ENCODE measurements at places on chromosomes 5 and 9. TPM values are rescaled to one million over a fixed set of nuclear protein-coding genes. Genes with fewer than 3 reads are reported as not detected.

The OR1N2 gene
- not detected for total RNA-seq

The ZFR gene
- total RNA-seq: 53.5 TPM

The RASGRF2 gene
- total RNA-seq: 17.3 TPM

The THBS4 gene
- total RNA-seq: not detected

DNA sequence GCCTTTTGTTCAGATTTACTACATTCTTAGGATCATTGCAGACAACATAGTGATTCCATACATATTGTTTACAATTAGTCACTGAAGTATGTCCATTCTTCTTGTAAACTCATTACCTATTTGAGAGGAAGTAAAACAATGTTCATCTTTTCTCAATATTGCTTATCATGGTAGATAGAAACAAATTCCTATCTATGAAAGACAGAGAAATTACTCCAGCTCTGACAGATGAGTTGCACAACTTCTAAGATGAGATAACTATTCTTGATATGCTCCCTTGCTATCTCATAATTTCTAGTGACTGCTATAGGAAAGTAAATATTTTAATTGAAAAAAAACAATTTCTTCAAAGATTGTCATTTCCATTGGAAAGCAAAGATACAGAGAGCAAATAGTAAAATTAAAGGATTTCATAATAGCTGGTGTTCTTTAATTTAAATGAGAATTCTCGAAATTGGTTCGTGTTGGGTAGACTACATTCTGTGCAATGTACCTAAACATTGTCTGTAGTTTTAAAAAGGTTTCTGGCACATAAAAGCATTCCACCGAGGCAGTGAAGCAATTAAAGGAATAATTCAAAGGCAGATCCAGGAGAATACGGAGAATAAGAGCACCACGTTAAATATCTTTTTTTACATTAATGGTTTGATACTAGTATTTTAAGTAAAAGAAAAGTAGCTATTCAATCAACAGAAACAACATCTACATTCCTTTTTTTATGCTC lies 1029.1 kb upstream of the ACO1 start:
- no peak for DNase-seq
- no peaks in the 10 kb centered on the region for H3K4me1 ChIP-seq
- H3K36me3 ChIP-seq: no peaks in the 10 kb centered on the region

- DNase-seq: peak; percentile 83
- H3K4me3 ChIP-seq: no peak overlapping the region
- no peak overlapping the region for H3K27ac ChIP-seq
- H3K4me1 ChIP-seq: no peaks in the 10 kb centered on the region
- no peaks in the 10 kb centered on the region for H3K36me3 ChIP-seq
- no peaks in the 10 kb centered on the region for H3K27me3 ChIP-seq
Observed at GRCh38 chr9:132268725-132269352, 85.9 kb downstream of the SETX start.

GRCh38 chr5:157115012-157115411 lies 6.2 kb upstream of the HAVCR2 start:
- no peaks in the 10 kb centered on the region for H3K4me1 ChIP-seq
- DNase-seq: no peak
- H3K36me3 ChIP-seq: no peaks in the 10 kb centered on the region
- no peaks in the 10 kb centered on the region for H3K27me3 ChIP-seq
- H3K4me3 ChIP-seq: no peak overlapping the region

DNA sequence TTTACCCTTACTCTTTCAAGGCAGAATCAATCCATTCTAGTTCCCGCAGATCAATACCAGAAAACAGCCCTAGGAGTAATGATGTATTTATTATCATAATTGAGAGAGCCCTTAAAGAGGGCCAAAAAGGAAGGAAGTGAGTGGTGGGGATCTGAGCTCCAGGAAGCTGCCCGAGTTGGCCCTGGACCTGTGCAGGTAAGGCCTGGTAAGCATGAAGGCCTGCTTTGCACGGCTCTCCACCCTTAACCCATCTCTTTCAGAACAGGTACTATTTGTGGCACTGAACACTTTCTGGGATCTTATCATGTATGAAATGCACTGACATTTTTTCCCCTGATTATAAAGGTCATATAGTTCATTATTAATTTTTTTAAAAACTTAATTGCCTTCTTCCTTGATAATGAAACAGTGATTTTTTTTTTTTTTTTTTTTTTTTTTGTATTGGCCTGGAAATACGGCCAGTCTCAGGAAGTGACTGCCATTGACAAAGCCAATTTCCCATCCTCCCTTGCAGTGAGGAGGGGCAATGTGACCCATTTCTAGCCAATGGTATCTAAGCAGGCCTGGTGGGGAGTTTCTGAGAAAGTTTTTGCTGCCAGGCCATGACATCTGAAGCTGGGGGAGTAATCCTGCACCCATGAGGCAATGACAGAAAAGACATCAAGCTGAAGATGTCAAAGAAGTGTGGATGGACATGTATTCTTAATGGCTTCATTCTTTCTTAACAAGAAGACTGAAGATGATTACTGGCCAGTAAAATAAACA lies 6.3 kb upstream of the MVB12B start:
- H3K27me3 ChIP-seq: no peaks in the 10 kb centered on the region
- no peak for DNase-seq
- no peak overlapping the region for H3K27ac ChIP-seq

DNA sequence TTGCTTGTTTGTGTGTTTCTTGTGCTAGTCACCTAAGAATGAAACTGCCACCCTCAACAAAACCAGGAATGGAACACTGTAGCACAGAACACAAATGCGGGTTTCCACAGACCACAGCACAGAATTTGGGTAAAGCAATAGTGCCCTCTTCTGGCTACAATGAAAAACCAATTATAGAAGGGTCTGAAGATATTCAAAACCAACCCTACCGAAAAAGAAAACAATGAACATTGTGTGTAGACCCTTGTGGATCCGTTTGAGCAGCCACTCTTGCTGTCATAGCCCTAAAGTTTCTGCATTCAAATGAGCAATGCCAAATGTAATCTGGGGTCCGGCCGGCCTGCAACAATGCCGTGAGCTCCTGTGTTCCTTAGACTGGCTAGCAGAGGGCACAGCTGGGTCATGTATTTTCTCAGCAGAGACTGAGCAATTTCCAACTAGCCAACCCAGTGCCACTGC lies 8.3 kb upstream of the ENC1 start:
- no peak for DNase-seq
- H3K27me3 ChIP-seq: no peaks in the 10 kb centered on the region
- H3K4me1 ChIP-seq: no peaks in the 10 kb centered on the region
- H3K36me3 ChIP-seq: no peaks in the 10 kb centered on the region

DNA sequence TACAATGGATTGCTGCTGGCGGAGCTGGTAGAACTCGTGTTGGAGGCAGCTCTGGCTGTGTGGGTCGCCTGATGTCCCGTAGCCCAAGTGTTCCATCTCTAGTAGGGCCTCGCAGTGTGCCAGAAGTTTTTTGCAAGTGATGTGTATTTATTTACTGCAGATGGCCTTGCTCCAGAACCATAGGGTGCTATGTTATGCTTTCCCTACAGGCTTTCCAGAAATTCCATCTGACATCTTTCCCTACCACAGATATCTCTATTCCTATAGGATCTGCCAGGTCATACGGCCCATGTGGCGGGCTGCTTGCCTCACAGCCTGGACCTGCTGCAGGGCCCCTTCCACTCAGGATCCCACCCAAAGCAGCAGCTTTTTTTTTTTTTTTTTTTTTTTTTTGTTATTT lies 16.9 kb downstream of the ADAMTSL2 start:
- H3K27ac ChIP-seq: no peak overlapping the region
- no peaks in the 10 kb centered on the region for H3K36me3 ChIP-seq
- DNase-seq: no peak
- no peak overlapping the region for H3K4me3 ChIP-seq

- H3K4me3 ChIP-seq: no peak overlapping the region
- DNase-seq: peak; percentile 24
- no peaks in the 10 kb centered on the region for H3K36me3 ChIP-seq
- no peaks in the 10 kb centered on the region for H3K4me1 ChIP-seq
- H3K27ac ChIP-seq: no peak overlapping the region
- H3K27me3 ChIP-seq: no peaks in the 10 kb centered on the region
Observed at GRCh38 chr5:176888016-176888864, 10.9 kb downstream of the HK3 start.

DNA sequence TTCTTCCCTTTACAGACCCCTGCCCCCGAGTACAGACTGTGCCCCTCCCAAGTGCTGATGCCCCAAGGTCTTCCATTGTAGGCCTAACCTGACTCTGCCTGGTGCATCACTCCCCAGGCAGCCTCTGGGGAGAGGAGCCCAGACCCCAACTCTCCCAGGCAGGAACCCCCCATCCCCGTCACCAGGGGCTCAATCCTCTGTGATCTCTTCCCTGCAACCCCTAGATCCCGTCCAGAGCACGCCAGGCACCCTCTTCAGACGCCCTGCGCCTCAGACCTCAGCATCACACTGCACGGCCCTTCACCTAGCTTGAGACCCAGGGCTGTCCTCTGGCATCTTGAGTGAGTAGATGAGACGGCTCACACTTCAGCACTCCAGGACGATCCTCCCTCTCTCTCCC lies 6.4 kb upstream of the EGR1 start:
- H3K27ac ChIP-seq: peak overlapping the region; percentile 71
- peaks cover 14% of the 10 kb centered on the region for H3K4me1 ChIP-seq
- no peaks in the 10 kb centered on the region for H3K36me3 ChIP-seq
- no peak for DNase-seq
- no peak overlapping the region for H3K4me3 ChIP-seq
- H3K27me3 ChIP-seq: no peaks in the 10 kb centered on the region

DNA sequence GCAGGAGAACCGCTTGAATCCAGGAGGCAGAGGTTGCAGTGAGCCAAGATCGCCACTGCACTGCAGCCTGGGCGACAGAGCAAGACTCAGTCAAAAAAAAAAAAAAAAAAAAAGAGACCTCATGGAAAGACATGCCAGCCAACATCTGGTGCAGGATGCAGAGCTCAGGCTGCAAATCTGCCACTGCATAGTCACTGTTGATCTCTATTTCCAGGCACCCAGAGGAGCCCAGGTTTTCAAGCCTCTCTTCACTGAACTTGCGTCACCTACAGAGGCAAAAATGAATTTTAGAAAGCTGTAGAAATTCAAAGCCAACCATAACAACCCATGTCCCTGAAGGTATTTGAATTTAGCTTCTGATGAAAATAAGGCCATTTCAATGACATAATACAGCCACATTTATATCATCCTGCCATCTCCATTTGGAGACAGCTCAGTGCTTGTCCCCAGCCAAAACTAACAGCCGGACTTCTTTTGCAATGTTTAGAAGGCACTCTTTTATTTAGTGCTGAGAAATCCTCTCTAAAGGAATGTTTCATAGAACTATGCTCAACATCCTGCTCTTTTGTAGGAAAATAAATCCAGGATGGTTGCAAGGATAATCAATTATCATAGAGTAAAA lies 113.3 kb downstream of the SNX18 start:
- H3K36me3 ChIP-seq: no peaks in the 10 kb centered on the region
- H3K27ac ChIP-seq: no peak overlapping the region
- no peak for DNase-seq
- no peak overlapping the region for H3K4me3 ChIP-seq

DNA sequence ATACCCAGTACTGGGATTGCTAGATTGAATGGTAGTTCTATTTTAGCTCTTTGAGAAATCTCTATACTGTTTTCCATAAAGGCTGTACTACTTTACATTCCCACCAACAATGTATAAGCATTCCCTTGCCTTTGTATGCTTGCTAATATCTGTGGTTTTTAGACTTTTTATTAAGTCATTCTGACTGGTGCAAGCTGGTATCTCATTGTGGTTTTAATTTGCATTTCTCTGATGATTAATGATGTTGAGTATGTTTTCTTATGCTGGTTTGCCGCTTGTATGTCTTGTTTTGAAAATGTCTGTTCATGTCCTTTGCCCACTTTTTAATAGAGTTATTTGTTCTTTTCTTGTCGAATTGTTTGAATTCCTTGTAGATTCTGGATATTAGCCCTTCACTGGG lies 512.7 kb upstream of the PAPPA start:
- H3K27me3 ChIP-seq: no peaks in the 10 kb centered on the region
- DNase-seq: no peak
- H3K27ac ChIP-seq: no peak overlapping the region
- H3K4me3 ChIP-seq: no peak overlapping the region
- no peaks in the 10 kb centered on the region for H3K36me3 ChIP-seq

GRCh38 chr9:134678666-134679443 lies 37.3 kb downstream of the COL5A1 start:
- no peak overlapping the region for H3K27ac ChIP-seq
- H3K36me3 ChIP-seq: no peaks in the 10 kb centered on the region
- H3K4me3 ChIP-seq: no peak overlapping the region
- H3K4me1 ChIP-seq: no peaks in the 10 kb centered on the region

DNA sequence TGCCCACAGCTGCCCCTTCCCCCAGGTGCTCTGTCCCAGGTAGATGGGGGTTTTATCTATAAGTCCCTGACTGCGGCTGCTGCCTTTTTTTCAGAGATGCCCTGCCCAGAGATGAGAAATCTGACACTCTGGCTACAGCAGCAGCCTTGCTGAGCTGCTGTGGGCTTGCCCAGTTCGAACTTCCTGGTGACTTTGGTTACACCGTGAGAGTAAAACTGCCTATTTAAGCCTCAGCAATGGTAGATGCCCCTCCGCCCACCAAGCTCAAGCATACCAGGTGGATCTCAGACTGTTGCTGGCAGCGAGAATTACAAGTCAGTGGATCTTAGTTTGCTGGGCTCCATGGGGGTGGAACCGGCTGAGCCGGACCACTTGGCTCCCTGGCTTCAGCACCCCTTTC lies 56.8 kb downstream of the MINAR2 start:
- H3K36me3 ChIP-seq: no peaks in the 10 kb centered on the region
- DNase-seq: no peak
- no peak overlapping the region for H3K4me3 ChIP-seq
- no peaks in the 10 kb centered on the region for H3K4me1 ChIP-seq
- no peaks in the 10 kb centered on the region for H3K27me3 ChIP-seq
- H3K27ac ChIP-seq: no peak overlapping the region

GRCh38 chr5:153432583-153432982 lies 57.9 kb upstream of the GRIA1 start:
- no peaks in the 10 kb centered on the region for H3K4me1 ChIP-seq
- DNase-seq: no peak
- no peak overlapping the region for H3K27ac ChIP-seq
- H3K4me3 ChIP-seq: no peak overlapping the region

- no peak for DNase-seq
- no peak overlapping the region for H3K4me3 ChIP-seq
- no peaks in the 10 kb centered on the region for H3K36me3 ChIP-seq
- H3K27ac ChIP-seq: peak overlapping the region; percentile 67
- H3K4me1 ChIP-seq: no peaks in the 10 kb centered on the region
Observed at GRCh38 chr9:90169490-90169889, 473.1 kb downstream of the DIRAS2 start.

- H3K4me3 ChIP-seq: no peak overlapping the region
- no peaks in the 10 kb centered on the region for H3K27me3 ChIP-seq
- no peaks in the 10 kb centered on the region for H3K4me1 ChIP-seq
- DNase-seq: no peak
- no peak overlapping the region for H3K27ac ChIP-seq
- H3K36me3 ChIP-seq: no peaks in the 10 kb centered on the region
Observed at GRCh38 chr5:164868761-164869160, 1363.3 kb downstream of the MAT2B start.
